ENCODE measurements at places on chromosomes 11 and 22.

DNA sequence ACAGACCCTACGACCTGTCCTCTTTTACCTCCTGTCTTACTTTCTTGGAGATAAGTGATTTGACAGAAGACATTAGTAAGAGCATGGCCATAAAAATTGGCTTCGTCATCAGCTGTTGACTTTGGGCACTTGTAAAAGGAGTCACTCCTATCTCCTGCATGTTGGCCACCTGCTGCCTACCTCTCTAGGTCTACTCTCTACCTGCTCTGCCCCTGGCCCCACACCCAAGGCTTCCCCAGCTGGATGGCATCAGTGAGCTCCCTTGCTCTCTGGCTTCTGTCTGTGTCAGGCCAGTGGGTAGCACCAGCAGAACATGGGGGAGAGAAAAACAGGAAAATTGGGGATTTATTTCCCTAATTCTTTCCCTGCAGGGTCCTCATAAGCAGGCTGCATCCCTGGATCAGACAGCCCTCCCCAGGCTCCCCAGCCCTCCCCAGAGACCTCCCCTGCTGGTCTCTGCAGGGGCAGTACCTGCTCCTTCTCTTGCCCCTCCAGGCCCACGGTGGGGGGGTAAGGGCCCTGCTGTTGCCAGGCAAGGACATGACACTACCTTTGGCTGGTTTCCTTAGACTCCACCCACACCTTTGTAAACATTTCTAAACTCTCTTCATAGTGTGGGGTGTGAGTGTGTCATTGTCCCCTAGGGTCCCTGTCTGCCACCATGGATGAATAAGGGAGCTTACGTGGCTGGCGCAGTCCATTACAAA, 157.0 kb upstream of the NECTIN1 start:
- DNase-seq: no peak

- no peak for DNase-seq
These were observed 1.4 kb downstream of the DTX4 start for GRCh38 chr11:59173080-59173963.

DNA sequence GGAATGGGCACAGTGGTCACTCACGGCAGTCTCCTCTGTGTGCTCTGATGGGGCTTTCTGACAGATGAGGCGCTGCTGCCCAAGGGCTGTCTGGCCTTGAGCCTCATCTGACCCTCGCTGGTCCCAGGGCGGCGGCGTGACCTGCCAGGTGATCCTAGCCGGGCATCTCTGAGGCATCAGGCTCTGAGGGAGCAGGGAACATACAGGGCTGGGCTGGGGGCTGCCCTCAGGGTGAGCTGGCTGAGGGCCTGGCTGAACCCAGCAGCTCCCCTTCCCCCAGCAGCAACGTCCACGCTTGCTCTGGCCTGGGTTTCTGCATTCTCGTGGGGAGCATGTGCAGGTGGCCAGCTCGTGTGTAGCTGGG, 47.6 kb downstream of the MOB2 start:
- no peak for DNase-seq

- no peak for DNase-seq
These were observed 61.8 kb upstream of the MTNR1B start for GRCh38 chr11:92907671-92908070.

DNA sequence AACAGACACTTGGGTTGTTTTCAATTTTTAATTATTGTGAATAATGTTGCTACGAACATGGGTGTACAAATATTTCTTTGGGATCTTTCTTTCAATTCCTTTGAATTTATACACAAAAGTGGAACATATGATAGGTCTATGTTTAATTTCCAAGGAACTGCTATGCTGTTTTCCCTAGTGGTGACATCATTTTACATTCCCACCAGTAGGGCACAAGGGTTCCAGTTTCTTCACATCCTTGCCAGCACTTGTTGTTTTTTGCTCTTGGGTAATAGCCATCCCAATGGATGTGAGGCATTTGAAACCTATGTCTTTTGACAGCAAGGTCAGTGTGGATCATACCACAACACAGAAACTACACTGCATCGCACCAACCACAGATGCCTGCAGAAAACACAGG, 41.8 kb upstream of the SCN3B start:
- no peak for DNase-seq

GRCh38 chr22:24023204-24023789, 12.2 kb downstream of the CABIN1 start:
- DNase-seq: no peak

DNA sequence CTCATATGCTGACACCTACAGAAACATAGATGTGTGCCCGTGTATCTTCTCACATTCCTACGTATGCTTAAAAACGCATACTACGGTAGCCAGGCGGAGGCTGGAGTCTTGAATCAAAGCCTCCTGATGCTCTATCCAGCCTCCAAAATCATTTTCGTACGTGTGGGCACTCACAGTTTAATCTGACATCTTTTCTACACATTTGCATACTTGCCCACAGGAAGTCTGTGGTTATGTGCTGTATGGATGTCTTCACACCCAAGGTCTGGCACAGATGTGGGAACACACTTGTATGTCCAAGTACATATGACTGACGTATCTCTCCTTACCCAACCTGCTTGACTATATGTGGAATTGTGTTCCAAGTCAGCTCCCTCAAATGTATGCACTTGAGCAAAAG, 561.8 kb upstream of the CADM1 start:
- DNase-seq: no peak

GRCh38 chr22:47552024-47552423, 789.6 kb downstream of the TBC1D22A start:
- DNase-seq: no peak

- no peak for DNase-seq
These were observed 3.7 kb downstream of the EFEMP2 start for GRCh38 chr11:65868907-65869306.

DNA sequence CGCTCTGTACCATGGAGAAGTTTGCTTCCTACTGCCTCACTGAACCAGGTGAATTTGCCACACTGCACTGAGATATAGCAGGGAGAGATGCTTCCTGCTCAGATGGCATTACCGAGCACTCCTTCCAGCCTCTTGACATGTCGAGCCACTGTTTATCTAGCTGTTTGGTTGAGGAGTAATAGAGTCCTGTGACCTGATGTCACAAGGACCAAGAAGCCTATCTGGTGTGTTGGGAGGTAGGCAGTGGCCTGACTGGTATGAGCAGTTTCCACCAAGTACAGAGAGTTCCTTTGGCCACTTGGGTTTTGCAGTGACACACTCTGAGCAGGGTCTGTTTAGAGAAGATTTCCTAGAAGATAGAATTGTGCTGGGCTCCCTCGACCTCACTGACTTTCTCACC, 5.2 kb downstream of the ACAD8 start:
- DNase-seq: no peak

- no peak for DNase-seq
These were observed 24.1 kb upstream of the WNT7B start for GRCh38 chr22:46001046-46001425.

DNA sequence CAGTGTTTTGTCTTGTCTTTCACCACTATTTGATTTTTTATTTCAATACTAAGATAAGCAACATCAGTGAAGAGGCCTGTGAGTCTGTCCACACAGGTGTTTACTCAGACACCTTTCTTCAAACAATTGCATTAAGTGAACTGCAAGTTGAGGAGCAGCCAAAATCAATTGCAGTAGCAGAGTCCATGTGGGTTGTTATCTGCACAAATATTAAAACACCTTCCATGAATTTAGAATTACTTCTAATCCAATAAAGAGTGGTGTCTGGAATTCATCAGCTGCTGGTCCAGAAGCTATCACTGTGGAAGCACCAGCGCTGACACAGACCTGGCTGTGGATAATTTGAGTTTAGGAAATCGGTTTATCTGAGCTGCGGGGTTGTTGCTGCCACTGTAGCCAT, 83.5 kb upstream of the FAT3 start:
- DNase-seq: no peak

DNA sequence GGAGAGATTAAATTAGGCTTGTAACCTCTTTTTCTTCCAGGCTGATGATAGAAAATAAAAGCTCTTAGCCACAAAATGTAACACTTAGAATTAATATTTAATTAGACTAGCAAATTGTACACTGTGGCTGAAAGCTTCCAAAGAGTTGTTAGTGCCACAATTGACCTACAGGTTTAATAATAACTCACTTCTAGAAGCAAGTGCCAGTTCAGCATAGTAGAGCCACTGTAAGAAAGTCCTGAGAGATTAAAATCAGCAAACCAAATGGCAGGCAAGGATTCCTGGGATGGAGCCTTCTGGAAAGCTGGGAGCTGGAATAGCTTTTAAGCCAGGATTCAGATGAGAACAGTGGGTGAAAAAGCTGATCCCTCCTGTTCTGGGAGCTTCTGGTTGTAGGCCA, 131.0 kb downstream of the ELP4 start:
- DNase-seq: no peak

GRCh38 chr11:112579282-112579681, 318.6 kb upstream of the PLET1 start:
- DNase-seq: no peak

- no peak for DNase-seq
These were observed 1.6 kb downstream of the IFITM10 start for GRCh38 chr11:1748636-1749394.

DNA sequence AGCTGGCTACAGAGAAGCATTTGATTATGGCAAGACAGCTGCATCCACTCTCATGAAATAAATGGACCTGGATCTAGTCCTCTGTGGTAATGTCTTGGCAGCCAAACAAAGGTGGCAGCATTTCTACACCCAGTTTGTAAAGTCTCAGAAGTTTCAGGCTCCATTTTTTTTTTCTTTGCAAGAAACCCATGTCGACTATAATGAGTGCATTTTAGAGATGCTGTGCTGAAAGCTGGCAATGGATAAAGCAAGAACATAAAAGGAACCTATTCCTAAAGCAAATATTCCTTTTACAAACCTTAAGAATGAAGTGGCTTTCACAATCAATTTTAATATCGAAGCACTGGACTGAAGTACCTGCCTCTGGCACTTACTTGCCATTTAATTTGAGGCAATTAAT, 33.5 kb downstream of the THAP12 start:
- no peak for DNase-seq

DNA sequence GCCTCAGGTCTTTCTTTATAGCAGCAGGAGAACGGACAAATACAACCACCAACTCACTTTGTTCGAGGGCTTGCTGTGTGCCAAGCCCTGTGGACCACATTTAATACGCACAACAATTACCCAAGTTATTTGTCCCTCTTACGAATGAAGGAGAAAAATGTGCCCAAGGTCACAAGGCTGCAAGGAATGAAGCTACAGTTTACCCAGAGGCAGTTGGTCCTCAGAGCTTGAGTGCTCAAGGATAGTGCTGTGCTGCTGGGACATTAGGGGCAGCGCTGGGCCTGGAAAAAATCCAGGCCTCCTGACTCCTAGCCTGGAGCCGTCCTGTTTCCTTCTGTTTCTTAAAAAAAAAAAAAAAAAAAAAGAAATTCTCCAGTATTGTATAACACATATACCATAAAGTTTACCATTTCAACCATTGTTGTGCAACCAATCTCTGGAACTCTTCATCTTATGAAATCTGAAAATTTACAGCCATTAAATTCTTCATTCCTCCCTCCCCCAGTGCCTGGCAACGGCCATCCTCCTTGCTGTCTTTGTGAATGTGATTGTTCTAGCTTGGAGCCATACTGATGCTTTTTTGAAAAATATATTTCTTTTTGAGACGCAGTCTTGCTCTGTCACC, 1.0 kb upstream of the C11orf86 start:
- no peak for DNase-seq

DNA sequence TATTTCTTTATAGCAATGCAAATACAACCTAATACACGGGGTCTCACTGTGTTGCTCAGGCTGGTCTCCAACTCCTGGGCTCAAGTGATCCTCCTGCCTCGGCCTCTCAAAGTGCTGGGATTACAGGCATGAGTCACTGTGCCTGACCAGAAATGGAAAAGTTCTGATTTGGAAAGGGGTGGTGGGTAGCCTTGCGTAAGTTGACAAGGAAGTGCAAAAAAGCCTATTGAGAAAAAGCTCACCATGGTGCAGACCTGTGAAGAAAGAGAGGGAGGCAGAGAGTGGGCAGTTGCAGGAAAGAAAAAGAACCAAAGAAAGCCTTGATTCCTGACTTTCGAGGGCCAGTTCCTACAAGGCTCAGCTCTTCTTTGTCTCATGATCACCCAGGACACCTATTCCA, 27.1 kb downstream of the AGBL2 start:
- DNase-seq: no peak

DNA sequence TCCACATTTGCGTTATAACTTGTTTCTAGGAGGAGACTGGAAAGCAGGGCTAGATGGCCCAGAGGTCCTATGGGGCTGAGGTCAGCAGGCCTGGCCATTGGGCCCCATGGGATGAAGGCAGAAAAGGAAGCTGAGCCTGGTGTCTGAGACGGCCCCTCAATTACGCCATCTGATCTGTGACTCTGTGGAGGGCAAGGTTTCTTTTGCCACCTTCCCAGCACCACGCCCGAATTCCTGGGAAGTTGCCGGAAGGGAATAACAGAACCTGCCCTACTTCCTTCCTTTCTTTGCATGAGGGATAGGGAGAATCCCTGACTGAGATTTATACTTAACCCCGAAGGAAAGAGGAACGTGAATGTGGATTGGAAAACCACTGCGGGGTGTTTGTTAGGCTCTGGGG, 118.1 kb downstream of the MPPED1 start:
- DNase-seq: no peak

GRCh38 chr22:32389685-32390084, 22.4 kb downstream of the RTCB start:
- no peak for DNase-seq

GRCh38 chr11:133726542-133726941, 118.8 kb downstream of the SPATA19 start:
- no peak for DNase-seq

GRCh38 chr22:35307892-35308291, 8.2 kb downstream of the TOM1 start:
- DNase-seq: no peak

DNA sequence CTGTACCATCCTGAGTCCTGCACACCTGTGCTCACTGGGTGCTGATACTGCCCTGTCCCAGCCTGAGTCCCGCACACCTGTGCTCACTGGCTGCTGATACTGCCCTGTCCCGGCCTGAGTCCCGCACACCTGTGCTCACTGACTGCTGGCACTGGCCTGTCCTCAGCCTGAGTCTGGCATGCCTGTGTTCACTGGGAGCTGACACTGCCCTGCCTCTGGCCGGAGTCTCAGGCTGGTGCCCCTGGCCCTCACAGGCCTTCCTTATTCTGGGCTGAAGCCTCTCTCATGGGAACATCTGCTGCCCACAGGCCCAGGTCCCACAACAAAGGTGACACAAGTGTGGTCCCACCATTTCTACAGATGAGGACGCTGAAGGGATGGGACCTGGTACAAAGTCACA, 115.1 kb downstream of the MPPED1 start:
- DNase-seq: no peak

- no peak for DNase-seq
These were observed 8.4 kb upstream of the ALX4 start for GRCh38 chr11:44318369-44318768.

DNA sequence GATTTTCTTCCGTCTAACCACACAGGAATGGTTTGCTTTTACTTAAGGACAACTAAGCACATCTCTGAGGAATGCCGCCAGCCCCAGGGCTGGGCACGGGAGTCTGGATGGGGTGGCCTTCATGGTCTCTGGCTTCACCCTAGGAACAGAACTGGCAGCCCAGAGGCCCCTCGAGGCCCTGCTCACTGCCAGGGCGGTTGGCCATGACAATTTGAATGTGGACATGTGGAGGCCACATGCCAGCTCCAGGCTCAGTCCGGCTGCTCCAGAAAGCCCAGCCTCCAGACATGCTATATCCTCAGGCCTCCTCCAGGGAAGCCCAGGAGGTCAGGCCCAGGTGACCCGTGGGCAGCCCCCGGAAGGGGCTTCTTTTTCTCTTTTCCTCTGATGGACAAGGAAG, 84.0 kb upstream of the FGF3 start:
- no peak for DNase-seq
